ENCODE measurements at places on chromosomes 16 and 17.

DNA sequence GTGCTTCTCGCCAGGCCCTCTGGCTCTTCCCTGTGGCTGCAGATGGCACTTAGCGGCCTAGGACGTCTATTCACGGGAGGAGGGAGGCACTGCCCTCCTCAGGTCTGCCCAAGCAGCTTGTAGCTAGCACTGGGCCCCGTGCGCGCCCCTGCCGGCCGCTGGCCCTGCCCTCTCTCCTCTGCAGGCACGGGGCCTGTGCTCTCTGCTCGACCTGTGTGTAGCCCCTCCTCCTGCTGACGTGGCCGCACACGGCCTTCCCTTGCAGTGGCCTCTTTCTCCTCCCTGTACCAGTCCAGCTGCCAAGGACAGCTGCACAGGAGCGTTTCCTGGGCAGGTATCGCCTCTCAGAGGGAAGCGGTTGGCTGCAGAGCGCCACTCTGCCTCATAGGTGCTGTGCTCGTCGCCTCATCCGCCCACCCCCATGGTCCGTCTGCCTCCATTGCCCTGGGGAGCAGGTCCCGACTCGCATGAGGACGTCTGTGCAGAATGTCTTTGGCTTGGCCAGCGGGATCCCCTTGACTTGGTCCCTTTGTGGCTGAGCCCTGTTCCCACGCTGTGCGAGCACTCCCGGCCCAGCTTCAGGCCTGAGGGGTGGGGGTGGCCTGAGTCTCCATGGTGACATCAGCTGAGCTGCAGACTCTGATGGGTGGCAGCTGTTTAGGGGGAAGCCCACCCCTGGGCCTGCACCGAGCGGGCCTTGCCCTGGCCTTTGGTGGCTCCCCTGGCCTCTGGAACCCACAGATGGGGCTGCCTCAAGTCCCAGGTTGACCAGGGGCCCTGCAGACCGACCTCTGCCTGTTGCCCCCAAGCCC, 34.6 kb downstream of the TSC2 start:
- no peak for DNase-seq

DNA sequence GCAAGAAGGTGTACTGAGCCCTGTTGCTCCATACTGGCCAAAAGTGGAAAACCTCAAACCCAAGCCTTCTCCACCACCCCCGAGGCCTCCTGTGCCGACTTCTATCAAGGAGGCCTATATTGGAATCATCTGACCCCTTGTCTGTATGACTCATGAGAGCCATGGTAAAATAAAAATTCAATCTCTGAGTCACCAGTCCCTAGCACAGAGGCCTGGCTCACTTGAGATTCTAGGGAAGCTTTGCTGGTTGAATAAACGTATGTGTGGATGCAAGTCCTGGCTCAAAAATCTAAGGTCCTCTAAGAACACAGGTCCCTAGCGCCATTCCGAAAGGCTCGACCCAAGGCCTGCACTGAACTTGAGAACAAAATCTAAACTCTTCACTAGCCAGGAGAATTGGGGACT, 15.0 kb downstream of the NSMCE1 start:
- DNase-seq = no peak

- DNase-seq = no peak
Observed at GRCh38 chr17:27540318-27541101, 84.3 kb downstream of the KSR1 start.

DNA sequence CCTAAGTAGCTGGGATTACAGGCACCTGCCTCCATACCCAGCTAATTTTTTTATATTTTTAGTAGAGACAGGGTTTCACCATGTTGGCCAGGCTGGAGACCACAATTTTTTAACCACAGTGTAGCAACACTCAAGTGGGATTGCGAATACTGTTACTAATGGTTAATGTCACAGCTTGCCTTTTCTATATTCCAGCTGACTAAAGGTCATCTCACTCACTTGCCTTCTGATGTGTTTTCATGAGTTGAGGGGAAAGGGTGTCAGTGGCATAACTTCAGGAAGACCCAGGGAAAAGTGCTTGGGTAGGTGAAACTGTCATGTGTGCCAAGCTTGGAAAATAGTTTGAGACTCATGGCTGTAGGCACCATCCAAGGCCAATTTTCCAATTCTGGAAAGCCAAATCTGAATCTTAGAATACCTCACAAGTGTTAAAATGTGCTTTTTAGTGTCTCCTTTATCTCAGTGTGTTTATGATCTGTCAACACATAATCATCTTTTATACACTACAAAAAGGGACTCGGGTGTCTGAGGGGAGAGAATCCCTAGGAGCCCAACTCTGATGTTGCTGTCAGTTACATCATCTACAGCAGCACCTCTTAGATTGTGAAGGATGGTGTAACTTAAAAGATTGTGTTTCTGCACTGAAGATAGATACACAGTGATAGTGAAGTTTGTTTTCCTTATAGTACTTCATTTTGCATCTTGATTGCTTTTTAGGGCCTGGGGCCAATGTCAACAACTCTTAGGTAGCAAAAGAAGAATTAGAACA, 27.1 kb downstream of the OGFOD1 start:
- no peak for DNase-seq
